Hematopoietic multipotent progenitor cell treated with erythropoietin and hydrocortisone succinate and interleukin-3 and kit ligand, for 6 days (in vitro differentiated cells): ENCODE measurements at places on chromosomes 7 and 10.

DNA sequence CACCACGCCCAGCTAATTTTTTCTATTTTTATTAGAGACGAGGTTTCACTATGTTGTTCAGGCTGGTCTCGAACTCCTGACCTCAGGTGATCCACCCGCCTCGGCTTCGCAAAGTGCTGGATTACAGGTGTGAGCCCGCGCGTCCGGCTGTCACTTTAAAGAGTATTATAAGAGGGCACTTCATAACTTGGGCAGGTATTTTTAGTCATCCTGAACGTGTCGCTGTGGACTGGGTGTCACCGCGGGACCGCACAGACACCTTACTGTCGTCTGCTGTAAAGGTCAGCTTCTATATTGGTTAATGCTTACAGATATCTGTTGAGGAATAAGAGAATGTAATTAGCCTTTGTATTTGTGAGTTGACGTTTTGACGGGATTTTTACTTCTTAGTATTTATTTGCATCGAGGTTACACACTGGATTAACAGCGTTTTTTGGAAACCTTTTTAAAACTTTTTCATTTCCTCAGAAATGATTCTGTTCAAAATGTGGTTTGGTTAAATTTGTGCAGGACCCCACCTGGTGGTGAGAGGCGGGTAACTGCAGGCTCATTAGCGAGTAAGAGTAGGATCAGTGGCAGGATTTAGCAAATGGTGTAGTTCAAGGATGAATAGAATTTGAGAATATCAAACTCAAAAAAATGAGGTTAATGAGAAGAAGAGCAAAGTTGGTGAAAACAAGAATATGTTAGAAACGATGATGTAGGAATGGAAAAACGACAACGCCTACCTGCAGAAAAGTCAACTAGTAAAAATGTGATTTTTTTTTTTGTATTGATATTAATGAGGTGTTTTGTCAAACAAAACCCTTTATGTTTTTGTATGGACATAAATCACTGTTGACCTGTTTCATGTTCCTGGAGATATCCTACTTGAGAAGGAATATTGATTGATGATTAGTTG, 3.2 kb downstream of the DNAJB6 start:
- peak; percentile 83 for DNase-seq

GRCh38 chr10:62658516-62658915, 146.0 kb upstream of the ADO start:
- no peak for DNase-seq

DNA sequence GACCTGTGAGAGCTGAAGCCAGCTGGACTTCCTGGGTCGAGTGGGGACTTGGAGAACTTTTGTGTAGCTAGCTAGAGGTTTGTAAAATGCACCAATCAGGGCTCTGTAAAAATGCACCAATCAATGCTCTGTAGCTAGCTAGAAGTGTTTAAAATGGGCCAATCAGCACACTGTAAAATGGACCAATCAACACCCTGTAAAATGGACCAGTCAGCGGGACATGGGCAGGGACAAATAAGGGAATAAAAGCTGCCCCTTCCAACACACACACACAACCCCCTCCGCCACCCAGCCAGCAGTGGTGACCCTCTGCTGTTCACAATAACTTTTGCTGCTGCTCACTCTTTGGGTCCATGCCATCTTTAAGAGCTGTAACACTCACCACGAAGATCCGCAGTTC, 7.1 kb downstream of the ZNF511 start:
- no peak for DNase-seq

DNA sequence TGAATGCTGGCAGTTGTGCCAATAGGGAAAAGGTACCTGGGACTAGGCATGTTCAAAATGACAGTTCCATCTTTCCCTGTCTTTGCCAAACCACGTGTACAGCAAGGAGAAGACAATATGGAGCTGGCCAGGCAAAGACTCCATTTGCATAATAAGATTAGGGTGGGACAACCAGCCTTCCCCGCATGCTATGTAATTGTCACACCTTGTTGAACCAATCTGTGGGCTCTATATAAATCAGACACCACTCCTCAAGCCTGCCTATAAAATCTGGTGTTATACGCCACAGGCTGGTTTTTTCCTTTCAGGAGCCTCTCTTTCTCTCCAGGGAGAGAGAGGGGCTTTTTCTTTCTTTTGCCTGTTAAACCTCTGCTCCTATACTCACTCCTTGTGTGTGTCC, 11.0 kb upstream of the NUB1 start:
- DNase-seq, result no peak

DNA sequence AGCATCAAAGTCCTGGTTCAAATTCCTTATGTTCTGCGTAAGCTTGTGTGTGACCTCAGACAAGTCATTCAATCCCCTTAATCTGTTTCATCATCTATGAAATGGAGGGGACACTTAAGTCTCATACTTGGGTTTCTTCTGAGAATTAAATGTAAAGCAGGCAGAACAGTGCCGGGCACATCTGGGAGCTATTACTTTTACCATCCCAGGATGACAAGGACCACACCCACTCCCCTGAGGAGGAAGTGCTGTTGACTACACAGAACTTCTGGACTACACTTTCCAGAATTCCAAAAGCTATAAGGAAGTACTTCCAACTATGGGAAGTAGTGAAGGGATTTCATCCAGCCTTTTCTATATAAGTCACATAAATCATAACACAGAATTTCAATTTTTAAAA, 294.9 kb downstream of the IPMK start:
- no peak for DNase-seq

DNA sequence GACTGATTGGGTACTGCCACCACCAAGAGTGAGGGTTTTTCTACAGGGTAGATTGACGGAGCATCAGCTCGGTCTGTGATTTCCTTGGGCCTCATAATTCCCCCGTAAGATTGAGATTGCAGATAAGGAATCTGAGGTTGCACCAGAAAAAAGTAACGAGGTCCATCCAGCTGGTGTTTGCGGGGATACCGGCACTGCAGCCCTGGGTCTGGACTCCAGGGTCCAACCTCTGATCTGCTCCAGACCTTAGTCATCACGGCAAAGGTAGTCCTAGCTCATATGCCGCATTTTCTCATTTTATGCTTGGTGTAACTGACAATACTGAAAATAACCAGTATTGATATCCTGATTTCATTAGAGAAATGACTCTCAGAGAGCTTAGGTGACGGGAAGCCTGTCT, 3.9 kb downstream of the CARD11 start:
- DNase-seq, result no peak

GRCh38 chr10:45476559-45476958, 102.5 kb downstream of the ALOX5 start:
- DNase-seq, result no peak

GRCh38 chr7:106768324-106768751, 96.7 kb upstream of the PIK3CG start:
- DNase-seq, result no peak

- DNase-seq, result peak; percentile 88
Observed at GRCh38 chr7:27740449-27741086, 606 bp downstream of the TAX1BP1 start.

DNA sequence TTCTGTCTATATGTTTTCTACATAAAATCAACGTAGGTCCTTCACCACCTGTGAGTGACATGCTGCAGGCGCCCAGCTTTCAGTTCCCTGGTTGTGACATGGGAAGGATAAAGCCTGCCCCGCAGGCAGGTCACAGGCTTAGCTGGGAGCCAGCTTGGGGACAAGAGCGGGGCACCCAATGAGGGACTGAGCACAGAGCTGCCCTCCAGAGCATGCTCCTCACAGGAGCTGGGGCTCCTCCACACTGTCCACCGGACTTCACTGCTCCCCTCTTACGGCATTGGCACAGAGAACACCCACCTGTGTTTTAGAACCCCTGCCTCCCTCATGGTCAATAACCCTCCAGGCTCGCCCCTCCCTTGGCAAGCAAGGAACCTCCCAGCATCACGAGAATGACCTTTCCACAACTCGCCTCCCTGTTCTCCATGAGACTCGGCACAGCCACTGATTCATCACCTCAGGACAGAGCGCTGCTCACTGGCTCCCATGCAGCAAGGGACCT, 187.1 kb downstream of the TNS3 start:
- no peak for DNase-seq

GRCh38 chr10:17504547-17505245, 50.3 kb upstream of the ST8SIA6 start:
- DNase-seq, result no peak

GRCh38 chr10:100996678-100997359, 2.8 kb upstream of the LZTS2 start:
- DNase-seq, result peak; percentile 51

DNA sequence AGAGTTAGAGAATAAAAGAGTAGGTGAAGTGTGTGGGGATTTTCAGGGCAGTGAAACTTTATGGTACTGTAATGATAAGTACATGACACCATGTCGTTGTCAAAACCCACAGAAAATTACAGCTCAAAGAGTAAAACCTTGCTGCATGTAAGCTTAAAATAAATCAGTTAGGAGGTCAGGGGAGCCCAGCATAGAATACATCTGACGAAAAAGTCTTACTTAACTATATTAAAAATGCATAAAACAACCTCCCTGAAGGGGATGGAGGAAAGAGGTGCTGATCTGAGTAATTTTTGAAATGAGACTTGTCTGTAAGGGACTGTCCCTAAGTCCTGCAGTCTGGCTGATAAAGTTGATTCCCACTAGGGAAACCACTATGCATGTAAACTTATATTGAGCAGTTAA, 49.8 kb upstream of the AKR1E2 start:
- DNase-seq, result no peak

GRCh38 chr10:79392020-79392398, 44.7 kb downstream of the PPIF start:
- no peak for DNase-seq

DNA sequence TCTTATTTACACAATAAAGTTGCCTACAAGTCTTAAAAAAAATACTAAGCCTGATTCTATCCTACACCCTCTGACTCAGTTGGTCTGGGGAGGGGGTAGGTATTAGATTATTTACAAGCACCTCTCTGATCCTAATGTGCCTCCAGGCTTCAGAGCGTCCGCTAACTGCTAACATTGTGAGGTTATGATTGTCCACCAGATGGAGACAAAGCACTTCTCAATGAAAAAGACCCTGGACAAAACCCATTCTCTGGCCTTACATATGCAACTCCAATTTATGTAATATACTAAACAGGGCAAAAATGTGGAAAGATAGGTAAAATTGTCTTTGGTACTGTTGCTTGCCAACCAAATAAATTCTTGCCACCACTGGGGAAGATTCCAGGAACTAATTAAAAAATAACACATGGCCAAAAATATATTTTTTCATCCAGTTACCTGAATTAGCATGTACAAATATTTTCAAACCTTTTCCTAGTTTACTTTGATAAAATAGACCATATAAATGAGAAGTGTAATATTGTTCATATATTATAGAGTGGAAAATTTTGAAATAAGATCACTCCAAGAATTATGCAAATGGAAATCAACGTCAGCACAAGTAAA, 92.4 kb downstream of the KIF20B start:
- peak; percentile 87 for DNase-seq
